AG08395 (cell line): ENCODE measurements at places on chromosomes 12 and 14.

GRCh38 chr12:44299524-44299923, 463.6 kb downstream of the TMEM117 start:
- DNase-seq = no peak

DNA sequence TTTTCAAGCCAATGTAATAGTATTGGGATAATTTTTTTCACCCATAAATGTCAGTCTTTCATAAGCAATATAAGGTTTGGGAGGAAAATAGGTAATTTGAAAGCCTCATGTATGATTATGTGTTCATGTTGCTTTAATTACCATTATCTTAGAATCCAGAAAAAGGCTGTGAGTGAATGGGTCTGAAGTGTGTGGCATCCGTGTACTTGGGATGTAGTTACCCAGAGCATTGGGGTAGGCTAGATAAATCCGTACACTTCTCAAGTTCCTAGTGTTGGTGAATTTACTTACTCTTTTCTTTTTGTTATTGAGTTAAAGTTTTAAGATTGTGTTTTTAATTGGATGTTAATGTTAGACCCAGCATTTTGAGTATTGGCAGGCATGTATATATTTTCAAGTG, 104.4 kb downstream of the FGD4 start:
- DNase-seq = no peak

DNA sequence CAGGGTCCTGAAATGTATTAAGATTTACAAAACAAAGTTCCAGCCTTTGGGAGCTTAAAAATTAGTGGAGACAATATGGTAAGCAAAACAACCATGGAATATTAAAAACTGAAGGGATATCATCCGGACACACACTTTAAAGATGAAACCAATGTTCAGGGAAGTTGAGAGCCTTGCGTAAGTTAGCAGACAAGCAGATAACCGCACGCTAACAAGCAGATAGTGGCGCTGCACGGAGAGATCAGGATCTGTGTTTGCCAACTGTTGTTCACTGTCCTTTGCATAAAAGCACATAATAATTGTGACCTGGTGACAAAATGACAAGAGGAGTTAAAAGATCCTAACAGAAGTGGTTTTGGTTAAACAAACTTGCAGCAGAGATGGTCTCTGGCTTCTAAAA, 14.3 kb upstream of the TMEM229B start:
- DNase-seq = no peak

GRCh38 chr12:112087055-112087850, 21.3 kb downstream of the NAA25 start:
- DNase-seq = no peak

DNA sequence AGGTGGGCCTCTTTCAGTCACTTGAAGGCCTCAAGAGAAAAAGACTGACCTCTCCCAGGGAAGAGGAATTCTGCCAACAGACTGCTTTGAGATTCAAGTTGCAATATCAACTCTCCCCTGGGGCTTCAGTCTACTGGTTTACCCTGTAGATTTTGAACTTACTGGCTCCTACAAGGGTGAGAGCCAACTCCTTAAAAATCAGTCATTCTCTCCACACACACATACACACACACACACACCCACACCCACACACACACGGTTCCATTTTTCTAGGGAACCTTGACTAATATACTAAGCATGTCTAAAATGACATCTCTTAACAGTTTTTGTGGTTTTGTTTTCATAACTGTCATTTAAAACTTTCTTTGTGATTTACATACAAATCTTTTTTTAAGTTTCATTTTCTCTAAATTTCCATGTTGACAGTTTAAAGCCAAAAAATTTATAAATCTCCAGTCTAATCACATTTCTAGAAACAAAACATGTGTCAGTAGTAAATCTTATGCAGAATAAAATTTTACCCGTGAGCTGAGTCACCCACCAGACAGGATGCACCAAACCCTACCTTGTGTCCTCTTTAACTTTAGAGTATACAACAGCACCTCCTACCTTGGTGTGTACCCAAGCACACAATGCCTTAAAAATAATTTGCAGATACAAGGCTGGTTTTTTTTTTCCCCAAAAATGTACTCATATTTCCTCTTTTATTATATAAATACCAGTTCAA, 394.6 kb downstream of the AEBP2 start:
- DNase-seq = no peak

- peak; percentile 52 for DNase-seq
Measured at GRCh38 chr12:47808574-47809365, 10.9 kb downstream of the HDAC7 start.

- DNase-seq = no peak
Measured at GRCh38 chr14:61416591-61416990, 95.2 kb downstream of the PRKCH start.
